ENCODE measurements at places on chromosomes 12 and 14.

DNA sequence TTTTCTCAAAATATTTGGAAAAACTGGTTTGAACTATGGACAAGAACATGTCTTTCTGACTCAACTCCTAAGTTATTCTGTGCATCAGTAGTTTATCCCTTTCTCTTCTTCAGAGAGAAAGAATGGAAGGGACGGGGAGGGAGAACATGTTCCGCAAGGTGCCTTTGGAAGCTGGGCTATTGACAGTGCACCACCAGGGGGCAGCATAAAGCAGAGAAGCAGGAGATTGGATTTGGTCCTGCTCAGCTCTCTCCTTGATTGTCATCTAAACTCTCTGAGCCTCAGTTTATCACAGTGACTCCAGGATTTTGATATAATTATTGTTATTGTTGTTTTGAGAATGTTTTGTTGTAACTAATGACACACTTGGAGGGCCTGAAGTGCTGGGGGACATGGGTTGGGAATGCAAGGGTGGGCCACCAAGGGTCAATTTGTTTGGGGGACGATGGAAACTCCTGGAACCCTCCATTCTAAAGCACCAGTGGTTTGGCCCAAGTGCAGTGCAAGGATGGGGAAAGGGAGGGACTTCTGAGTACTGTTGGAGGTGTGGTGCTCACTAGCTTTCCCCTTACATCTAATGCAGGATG, 45.3 kb upstream of the ANO6 start:
- peak; percentile 10 for DNase-seq

GRCh38 chr14:30621354-30621939, 672 bp upstream of the SCFD1 start:
- DNase-seq: no peak

- no peak for DNase-seq
Measured at GRCh38 chr12:103833891-103834290, 7.1 kb downstream of the NT5DC3 start.

GRCh38 chr14:103861413-103862392, 14.3 kb upstream of the PPP1R13B start:
- DNase-seq: no peak

DNA sequence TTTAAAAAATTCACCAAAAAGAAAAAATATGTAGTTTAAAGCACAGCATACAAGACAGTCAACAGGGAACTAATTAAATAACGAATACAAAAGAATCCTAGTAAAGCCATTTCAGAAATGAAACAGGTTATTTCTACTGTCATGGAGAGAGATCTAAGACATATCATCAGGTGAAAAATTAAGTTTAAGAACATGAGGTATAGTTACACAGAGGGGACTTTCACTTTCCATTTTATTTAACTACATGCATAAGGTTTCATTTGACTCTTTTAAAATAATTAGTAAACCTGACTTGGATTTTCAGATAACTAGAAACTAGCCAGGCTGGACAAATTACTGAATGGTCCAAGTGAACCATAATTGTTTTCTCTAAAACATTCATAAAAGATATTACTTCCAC, 11.3 kb downstream of the SEC23A start:
- no peak for DNase-seq

DNA sequence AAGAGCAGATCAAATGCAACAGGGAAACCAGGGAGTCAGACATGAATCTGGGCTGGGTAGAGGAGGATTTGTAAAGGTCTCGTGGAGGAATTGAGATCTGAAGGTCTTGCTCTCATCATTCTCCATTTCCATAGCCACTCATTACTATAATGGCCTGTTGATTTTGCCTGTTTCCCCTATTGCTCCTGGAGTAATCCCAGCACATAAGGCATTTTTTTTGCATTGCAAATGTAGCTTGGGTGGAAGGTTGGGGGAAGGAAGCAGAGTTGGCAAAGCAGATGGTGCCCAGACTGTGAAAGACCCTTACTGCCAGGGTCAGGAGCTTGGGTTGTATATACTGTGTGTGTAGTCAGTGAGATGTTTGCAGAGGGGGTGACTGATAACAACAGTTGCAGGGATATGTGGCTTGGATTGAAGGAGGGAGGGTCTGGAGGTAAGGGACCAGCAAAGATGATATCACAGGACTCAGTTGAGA, 116.0 kb downstream of the TTC6 start:
- DNase-seq: no peak

DNA sequence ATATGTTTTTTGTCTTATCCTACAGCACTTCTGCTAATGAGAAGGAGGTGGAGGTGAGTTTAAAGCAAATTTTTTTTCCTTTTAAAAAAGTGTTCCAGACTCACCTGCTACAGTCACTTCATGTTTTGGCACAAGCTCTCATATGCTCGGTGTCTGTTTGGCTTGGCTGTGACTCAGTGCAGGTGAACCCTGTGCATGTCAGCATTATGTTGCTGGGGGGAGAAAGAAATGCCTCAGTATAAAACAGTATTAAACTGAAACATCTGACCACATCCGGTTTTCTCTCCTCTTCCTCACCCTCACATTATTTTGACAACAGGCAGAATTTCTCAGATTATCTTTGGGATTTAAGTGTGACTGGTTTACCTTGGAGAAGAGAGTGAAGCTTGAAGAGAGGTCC, 105.2 kb downstream of the DNAI7 start:
- no peak for DNase-seq

GRCh38 chr12:69007855-69008351, 74.9 kb upstream of the CPM start:
- no peak for DNase-seq

DNA sequence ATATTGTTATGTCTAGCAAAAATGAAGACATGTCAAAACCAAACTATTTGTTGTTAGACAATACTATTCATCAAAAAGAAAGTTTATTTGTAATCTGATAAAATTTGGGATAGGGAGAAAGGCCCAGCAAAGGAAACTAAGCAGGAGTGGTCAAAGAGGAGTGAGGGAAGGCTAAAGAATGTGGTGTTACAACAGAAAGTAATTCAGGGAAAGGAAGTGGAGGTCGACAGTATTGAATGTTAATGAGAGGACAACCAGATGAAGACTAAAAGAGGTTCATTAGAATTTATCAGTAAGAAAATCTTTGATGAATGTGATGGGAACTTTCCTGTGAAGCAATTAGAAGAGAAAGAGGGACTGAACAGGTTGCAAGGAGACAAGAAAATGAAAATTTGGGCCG, 33.9 kb downstream of the PLCZ1 start:
- DNase-seq: no peak

DNA sequence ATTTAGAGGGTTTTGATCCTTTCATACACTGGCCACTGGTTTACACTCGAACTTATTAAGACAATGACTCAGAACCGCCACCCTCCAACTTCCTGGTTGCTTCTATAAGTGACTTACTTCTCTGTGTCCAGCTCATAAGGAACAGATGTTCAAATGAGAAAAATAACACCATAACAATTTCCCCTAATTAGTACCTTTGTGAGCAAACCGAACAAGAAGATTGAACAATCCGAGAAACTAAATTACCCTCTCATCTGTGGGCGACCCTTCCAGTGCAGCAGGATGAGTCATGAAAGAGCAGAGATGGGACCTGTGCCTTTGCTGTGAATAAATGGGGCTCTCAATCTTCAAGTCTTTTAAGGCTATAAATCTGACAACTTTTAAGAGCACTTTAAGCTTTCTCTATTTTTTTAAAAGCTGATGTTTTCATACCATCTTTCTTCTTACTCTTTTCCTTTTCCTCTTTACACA, 146.8 kb upstream of the RASSF8 start:
- no peak for DNase-seq

DNA sequence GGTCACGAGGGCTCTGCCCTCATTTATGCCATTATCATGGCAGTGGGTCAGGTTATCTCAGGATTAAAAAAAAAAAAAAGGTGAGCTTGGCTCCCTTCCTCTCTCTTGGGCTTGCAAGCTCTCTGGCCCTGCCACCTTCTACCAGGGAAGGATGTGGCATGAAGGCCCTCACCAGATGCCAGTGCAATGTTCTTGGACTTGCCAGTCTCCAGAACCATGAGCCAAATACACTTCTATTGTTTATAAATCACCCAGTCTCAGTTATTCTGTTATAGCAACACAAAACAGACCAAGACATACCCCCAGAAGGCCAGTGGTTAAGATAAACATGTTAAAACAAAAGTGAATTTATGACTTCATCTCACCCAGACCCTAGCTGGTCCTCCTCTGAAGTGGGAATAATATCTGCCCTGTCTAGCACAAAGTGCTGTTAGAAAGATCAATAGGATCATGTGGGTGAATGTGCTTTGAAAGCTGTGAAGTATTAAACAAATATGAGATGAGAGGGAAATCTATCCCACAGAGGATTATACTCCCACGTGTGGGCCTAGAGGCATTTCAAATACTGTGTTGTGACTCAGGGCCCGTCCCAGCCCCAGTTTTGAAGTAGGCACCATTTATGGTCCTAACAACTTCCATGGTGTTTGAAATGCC, 88.6 kb downstream of the NINJ2 start:
- DNase-seq: no peak

GRCh38 chr12:40336573-40337199, 111.9 kb downstream of the LRRK2 start:
- no peak for DNase-seq

Measured in AG04449 (cell line).